ENCODE measurements at places on chromosomes 3 and 15.

DNA sequence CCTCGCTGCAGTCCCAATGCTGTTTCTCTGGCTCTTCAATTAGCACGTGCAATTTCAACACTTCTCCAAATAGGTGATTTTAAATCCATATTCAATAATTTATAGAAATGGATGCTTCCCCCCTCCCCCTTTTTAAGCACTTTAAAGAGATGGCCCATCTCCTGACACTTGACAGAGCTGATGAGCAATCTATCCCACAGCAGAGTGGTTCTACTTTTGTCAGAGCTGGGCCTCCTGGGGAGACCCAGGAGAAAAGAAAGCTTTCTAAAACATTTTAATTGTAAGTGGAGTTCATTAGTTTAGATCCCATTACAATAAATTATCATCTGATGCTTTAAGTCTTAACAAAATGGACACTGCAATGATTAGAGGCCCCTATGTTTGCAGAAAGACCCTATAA, 127.7 kb downstream of the SHQ1 start:
- DNase-seq = no peak

- no peak for DNase-seq
Observed at GRCh38 chr3:185995352-185995751, 57.5 kb upstream of the TRA2B start.

- peak; percentile 26 for DNase-seq
Observed at GRCh38 chr3:32374788-32375595, 16.7 kb upstream of the CMTM7 start.

- no peak for DNase-seq
Observed at GRCh38 chr3:138184994-138185393, 2.1 kb upstream of the ARMC8 start.

- no peak for DNase-seq
Observed at GRCh38 chr3:19711160-19711782, 222.7 kb downstream of the EFHB start.

- no peak for DNase-seq
Observed at GRCh38 chr3:33217866-33218445, 654 bp downstream of the SUSD5 start.

- DNase-seq = no peak
Observed at GRCh38 chr15:22980189-22981050, at the start of gene CYFIP1. Gene CYFIP1, minus strand, starts transcription at chr15:22980368. Its CDS starts 33,083 bp downstream, at chr15:22947285.

- no peak for DNase-seq
Observed at GRCh38 chr3:12180631-12181030, 21.9 kb upstream of the TIMP4 start.

DNA sequence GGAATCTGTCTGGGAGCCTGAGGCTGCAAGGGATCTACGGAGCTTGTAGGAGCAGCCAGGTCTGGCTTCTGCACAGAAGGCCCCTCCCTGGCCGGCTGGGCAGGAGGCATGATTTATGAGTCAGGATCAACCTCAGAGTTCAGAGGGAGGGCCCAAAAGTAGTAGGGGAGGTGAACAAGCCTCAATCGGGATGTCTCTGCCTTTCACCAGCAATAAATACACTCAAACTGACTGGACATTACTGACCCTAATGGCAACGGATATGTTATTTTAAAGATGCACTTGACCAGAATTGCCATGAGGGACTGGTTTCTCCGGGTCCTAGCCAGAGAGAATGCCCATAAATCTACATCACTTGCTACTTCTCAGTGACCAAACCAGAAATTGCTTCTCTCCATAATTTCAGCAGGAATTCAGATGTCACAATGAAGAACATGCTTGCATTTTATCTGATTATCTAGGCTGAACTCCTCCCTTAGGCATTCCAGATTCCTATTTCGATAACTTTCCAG, 109.6 kb upstream of the LMOD3 start:
- no peak for DNase-seq

- DNase-seq = no peak
Observed at GRCh38 chr3:188255190-188255589, 101.2 kb downstream of the LPP start.

- no peak for DNase-seq
Observed at GRCh38 chr15:90189781-90190467, 11.2 kb upstream of the SEMA4B start.

DNA sequence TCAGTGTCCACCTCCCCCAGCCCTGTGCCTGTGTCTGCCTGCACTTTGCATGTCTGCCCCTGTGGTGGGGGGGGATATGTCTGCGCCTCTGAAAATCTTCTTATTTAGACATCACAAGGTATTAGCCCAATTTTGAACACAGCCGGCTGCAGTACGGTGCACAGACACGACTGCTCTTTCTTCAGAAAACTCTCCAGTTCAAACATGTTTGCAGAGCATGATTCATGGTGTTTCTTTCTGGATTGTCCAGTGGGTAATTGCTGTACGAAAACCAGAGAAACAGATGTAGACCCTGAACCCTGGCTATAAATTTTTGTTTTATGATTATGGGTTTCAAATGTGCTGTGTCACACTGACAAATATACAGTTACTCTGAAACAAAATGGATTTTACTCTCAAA, 3.4 kb upstream of the RARB start:
- no peak for DNase-seq

DNA sequence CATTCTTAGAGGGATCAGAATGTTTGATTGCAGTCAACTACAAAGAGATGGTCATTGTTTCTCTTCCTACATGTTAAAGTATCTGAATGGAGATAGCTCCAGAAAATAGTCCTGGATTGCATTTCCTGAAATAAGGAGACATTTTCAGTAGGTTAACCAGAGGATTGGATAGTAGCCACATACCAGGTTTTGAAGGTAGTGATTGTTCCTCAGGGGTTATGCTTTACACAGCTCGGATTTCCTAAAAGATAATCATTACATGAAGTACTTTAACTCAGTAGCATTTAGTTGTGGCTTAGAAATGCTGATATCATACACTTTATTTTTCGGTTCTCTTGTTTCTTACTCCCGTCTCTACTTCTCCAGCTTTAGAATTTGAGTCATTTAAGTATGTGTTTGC, 10.3 kb downstream of the DNAJB11 start:
- DNase-seq = no peak

GRCh38 chr15:51853998-51854397, 24.5 kb downstream of the TMOD3 start:
- no peak for DNase-seq

DNA sequence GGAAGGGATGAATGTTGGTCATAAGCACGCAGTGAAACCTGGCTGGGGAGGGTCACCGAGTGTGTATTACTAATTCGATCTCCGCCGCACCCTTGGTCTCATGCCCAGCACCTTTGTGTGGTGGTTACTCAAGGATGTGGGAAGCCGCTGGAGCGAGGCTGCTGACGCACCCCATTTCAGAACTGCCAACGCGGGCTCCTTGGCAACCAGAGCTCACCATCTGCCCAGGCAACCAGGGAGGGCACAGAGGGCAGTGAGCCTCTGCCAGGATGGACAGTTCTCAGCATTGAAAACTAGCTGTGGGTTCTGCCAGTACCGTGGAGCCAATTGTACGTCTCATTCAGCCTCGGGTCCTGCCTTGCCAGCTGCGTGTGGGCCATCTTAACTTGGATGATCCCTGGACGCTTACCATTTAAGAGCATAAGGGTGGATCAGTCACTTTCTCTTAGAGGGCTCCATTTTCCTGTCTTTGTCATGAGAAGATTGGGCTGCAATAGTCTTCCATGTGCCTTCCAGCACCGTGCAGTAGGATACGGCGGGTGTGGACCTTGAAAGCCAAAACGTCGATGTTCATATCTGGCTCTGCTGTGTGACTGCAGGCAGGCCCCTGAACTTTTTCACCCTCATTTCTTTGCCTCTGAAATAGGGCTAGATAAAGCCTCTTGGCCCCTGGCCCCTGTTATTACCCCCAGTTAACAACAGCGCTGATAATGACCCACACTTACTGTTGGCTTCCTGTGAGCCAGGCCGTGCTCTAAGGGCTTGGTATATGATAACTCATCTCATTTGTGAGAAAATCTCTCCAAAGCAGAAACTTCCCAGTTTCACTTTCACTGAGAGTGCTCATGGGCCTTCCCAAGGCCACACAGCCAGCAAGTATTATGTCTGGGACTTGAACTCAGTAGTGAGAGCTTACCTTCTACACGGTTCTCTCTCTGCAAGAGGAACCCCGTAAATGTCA, 238.8 kb downstream of the OPA1 start:
- no peak for DNase-seq

DNA sequence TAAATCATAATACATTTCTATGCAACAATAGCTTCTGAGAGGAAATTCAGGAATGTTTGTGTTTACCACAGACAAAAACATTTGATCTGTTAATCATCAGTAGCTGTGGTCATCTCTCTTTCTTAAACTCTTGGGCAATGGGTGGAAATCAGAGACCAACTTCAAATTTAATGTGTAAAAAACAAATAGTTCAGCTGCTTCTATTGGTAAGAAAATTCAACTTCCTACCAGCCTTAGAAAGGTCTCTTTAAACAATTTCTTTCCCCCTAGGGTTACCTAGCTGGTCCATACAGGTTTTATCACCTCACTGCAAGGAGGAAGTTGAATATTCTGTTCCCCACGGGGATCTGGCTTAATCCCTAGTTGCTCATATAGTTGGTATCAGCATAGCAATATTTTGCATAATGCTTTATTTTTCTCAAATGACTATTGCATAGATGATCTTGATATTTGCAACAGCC, 20.3 kb upstream of the PPP4R2 start:
- no peak for DNase-seq

GRCh38 chr3:107082527-107082926, 294.7 kb upstream of the CCDC54 start:
- DNase-seq = no peak

DNA sequence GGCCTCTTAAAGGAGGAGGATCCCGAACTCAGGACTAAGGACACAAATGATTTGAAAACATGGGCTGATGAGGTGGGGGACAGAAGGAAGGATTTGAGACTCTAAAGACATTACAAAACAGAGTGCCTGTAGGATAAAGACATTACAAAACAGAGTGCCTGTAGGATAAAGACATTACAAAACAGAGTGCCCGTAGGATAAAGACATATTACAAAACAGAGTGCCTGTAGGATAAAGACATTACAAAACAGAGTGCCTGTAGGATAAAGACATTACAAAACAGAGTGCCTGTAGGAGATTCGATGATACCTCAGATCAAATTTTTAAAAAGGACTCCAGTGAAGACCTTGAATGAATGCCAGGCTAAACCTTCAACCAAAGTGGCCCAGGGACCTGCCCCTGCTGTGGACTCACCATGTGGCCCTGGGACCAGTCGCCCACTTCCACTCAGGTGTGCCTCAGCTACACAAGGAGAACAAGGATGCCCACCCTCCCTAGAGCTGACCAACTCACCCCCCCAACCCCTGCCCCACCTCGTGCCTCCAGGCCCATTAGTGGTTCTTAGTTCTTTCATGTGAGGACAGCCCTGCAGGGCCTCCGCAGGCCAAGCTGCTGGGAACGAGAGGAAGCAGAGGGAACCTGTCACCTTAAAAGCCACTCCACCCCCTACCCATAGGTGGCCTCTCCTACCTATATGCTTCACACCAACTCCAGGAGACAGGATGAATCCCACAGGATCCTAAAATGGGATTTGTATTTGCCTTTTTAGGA, 59.8 kb downstream of the SH3BP5 start:
- DNase-seq = no peak

DNA sequence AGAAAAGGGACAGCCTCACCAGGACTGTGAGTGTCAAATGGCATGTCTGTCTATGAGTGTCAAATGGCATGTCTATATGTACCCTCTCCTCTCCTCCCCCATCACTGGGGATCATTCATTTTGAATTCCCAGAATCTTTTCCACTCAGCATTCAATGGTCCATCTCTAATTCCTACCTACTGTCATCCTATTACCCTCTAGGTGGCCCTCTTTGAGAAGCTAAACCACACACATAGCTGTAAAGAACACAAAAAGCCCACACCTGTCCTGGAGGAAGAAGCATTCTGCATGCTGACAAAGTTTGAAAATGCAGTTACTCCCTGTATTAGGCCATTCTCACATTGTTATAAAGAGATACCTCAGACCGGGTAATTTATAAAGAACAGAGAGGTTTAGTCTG, 46.2 kb upstream of the PYDC2 start:
- DNase-seq = no peak

GRCh38 chr3:88809993-88810392, 297.4 kb upstream of the EPHA3 start:
- no peak for DNase-seq

DNA sequence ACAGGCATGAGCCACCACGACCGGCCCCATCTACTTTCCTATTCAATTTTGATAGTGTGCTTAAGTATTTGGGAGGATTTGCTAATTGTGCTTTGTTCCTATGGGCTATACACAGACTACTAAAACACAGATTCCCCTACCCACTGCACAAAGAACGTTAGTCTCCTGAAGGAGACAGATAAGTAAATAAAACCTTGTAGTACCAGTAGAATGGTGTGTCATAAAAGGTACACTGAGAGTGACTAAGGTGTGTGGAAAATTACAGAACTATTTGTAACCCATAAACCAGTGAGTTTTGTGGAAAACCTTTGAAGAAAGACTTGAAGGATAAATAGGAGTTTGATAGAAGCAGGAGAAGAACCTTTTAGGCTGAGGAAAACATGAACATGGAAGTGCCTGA, 158.2 kb downstream of the VPS8 start:
- no peak for DNase-seq

DNA sequence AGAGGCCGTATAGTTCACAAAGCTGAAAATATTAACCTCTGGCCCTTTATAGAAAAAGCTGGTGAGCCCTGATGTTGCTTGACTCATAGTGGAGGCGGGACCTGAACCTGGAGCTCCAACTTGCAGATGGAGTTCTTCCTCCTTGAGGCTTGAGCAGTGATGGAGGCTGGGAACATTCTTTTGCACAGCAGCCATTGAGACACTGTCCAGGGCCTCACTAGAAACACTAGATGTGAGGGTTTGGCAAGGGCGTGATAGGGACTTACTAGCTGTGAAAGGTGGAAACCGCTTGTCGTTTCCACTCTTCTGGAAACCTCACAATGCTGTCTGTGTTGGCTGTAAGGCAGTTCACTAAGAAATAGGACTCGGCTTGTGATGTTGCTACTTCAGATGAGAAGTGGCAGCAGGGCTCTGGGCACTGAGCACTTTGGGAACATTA, 12.5 kb downstream of the SMAD6 start:
- DNase-seq = no peak

DNA sequence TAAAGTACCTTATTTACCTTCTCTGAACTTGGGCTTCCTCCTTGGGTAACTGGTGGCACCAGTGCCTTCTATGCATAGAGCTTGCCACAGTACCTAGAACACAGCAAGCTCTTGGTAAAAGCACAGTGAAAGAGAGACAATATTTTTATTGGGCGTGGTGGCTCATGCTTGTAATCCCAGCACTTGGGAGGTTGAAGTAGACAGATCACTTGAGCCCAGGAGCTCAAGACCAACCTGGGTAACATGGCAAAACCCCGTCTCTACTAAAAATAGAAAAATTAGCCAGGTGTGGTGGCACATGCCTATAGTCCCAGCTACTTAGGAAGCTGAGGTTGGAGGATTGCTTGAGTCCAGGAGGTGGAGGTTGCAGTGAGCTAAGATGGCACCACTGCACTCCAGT, 285.1 kb downstream of the PTPRG start:
- no peak for DNase-seq

GRCh38 chr3:177783767-177784166, 586.5 kb upstream of the TBL1XR1 start:
- DNase-seq = no peak

DNA sequence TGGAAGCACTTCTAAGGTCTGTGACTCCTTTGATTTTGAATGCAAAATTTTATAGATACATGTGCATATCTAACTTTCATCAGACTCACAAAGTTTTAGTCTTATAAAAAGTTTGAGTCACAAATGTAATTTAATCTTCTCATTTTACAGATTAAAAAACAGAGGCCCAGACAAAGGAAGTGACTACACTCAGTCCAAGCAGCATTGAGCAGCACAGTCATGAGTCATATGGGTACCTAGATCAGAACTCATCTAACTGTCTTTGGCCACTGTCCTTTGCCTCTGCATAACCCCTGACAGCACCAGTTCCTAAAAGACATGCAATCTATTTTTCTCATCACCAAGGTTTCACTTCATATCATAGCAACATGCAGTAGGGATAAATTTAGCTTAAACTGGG, 210.7 kb upstream of the KCNH8 start:
- no peak for DNase-seq
